Left ventricle myocardium inferior (tissue), 1 donor: ENCODE measurements at places on chromosomes 2 and 18. TPM values are rescaled to one million over a fixed set of nuclear protein-coding genes. Genes with fewer than 3 reads are reported as not detected.

Gene SPR
- total RNA-seq: 53.5 TPM

Gene HJURP
- total RNA-seq: 0.36 TPM

- no peak for DNase-seq
Measured at GRCh38 chr2:101528501-101528900, 53.6 kb upstream of the RFX8 start.

DNA sequence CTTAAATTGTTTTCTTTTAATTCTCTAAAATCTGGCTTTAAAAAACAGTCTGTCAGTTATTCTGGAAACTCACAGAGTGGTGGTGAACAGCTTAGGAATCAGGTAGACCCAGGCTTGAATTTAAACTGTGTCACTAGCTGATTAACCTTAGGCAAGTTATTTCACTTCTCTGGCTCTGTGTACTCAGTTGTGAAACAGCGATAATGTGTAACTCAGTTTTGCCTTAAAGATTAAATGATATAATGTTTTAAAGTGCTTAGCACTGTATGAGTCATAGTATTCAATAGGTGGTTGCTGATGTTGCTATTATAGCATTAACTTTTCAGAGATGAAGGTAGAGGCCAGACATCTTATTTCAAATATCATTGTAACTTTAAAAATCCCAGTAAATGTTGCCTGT, 40.7 kb downstream of the PKP4 start:
- no peak for DNase-seq

DNA sequence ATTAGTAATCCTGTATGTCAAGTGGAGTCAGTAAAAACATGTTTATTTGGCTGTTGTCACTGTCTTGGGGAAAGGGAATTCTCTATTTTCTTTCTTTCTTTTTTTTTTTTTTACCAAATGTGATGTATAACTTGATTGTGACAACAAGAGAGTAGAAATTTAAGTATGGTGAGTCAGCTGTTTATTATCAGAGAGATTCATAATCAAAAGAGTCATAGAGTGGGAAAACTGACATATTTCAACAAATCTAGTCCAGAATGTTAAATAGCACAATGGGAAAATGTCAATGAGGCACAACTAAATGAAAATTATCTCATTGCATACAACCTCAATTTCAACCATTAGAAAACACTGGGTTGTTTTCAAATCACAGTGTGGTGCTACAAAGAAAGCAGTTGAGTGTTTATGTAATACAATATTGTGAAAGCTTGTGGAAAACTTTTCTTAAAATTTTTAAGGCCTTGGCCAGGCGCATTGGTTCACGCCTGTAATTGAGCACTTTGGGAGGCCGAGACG, 111.9 kb upstream of the DTNA start:
- DNase-seq: no peak
